Cerebellar cortex (tissue), 1 donor: ENCODE measurements at places on chromosomes 1 and 21.

- DNase-seq = no peak
Observed at GRCh38 chr21:37767984-37768383, 148.3 kb downstream of the KCNJ6 start.

- no peak for DNase-seq
Observed at GRCh38 chr1:42838482-42839190, 7.8 kb upstream of the ZNF691 start.

GRCh38 chr1:204172404-204173029, 6.4 kb upstream of the REN start:
- DNase-seq = no peak

DNA sequence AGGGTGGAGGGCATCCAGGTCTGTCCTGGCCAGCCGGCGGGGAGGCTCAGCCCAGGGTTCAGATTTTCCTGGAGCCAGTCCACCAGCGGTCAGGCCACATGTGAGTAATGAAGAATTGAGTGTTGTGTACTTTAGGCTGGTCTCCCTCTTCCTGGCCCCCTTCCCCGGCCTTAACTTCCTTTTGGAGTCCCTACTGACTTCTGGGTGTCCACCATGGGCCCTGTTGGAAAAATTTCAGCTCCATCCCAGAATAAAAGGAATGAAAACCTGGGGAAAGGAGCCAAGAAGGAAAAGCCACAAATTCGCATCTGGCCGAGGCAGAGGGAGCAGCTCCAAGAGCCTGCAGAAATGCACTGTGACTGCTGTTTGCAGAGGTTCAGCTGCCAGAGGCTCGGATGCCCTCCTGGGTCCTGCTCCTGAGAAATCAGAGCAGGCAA, 35.5 kb upstream of the HHAT start:
- no peak for DNase-seq

GRCh38 chr1:7346070-7346596, 425.0 kb upstream of the VAMP3 start:
- DNase-seq = no peak

DNA sequence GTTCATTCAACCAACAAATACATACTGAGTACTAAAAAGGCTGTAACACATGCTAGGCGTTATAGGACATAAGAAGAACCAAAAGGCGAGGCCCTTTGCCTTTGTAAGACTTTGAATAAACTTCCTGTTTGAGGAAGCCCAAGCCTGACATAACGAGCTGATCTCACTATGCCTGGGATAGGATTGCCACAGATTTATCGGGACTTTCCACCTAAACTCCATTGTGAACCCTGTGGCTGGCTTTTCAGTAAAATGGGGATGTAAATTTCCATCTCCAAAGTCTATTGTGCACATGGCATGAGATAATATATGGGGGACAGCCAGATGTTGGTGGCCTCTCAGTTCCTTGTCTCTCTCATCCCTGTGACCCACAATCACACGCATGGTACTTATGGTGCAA, 41.9 kb downstream of the LMO4 start:
- DNase-seq = no peak

- no peak for DNase-seq
Observed at GRCh38 chr1:46820076-46820475, 21.2 kb downstream of the CYP4B1 start.

GRCh38 chr1:89965193-89965768, 29.6 kb upstream of the ZNF326 start:
- DNase-seq = no peak

- DNase-seq = no peak
Observed at GRCh38 chr1:184533049-184533448, 146.2 kb downstream of the C1orf21 start.

GRCh38 chr1:48048064-48048463, 50.9 kb upstream of the TRABD2B start:
- DNase-seq = no peak

DNA sequence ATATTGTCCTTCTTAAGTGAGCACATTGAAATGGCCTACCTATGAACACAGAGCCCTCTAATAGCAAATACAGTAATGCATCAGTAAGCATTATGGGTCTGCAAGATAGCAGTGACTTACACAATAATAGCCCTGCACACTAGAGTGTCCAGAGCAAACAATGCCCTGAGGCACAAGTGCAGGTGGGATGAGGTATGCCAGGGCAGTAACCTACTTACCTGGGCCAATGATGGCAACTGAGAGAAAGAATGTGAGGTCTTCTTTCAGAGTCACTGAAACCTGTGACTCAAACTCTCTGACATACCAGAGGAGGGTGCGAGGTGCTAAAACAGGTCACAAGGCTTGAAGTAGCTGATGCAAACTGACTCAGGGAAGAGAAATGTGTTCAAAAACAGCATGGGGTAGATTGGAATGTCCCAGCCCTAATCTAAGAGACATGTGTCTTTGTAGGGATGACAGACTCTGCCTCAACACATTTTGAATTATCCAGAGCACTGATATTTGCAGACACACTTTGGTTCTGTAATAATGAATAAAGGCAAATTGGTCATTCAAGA, 168.5 kb upstream of the RUNX1 start:
- DNase-seq = no peak

- peak; percentile 2 for DNase-seq
Observed at GRCh38 chr1:232737917-232738316, 67.3 kb upstream of the MAP10 start.

DNA sequence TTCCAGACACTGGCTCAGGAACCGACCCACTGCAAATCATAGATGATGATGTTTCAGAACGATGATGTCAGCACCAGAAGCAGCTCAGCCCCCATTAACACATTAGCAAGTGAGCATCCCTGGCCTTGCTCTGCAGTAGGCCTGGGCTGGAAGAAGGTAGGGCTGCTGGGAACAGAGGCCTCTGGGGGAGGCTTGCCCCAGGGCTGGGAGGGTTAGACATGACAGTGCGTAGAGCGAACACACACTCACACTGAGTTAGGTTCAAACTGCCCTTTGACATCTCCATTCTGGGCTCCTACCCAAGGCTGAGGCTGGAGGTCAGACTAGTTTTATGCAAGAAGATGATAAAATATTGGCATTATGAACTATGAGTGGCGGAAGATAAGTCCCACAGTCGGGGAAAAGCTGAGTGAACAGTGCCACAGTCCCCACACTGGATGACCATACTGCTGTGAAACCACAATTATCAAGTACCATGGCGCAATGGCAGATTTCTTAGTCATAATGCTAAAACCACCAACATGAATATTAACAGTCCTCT, 91.1 kb downstream of the DMRTB1 start:
- DNase-seq = no peak

DNA sequence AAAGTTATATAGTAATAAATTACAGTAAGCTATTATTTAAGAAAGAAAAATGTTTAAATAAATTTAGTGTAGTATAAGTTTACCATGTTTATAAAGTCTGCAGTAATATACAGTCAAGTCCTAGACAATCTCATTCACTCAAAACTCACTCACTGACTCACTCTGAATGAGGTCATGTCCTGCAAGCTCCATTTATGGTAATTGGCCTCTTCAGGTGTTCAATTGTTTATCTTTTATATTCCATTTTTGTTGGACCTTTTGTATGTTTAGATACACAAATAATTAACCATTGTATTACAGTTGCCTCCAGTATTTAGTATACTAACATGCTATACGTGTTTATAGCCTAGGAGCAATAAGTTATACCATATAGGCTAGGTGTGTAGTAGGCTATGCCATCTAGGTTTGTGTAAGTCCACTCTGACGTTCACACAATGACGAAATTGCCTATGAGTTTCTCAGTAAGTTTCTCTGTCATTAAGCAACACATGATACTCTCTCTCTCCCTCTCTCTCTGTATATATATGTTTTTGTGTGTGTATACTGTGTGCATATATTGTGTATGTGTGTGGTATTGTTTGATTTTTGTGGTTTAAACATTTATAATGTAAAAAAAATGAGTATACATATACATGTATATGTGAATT, 161.2 kb downstream of the NCAM2 start:
- no peak for DNase-seq

- no peak for DNase-seq
Observed at GRCh38 chr1:201506557-201507359, at the start of gene CSRP1. CSRP1 (minus strand) TSS chr1:201507123; CDS start chr1:201496303, 10,820 bp downstream.

GRCh38 chr1:35506960-35507912, 50.0 kb downstream of the KIAA0319L start:
- DNase-seq = no peak

- DNase-seq = no peak
Observed at GRCh38 chr1:179137617-179138255, 55.9 kb downstream of the TOR3A start.

DNA sequence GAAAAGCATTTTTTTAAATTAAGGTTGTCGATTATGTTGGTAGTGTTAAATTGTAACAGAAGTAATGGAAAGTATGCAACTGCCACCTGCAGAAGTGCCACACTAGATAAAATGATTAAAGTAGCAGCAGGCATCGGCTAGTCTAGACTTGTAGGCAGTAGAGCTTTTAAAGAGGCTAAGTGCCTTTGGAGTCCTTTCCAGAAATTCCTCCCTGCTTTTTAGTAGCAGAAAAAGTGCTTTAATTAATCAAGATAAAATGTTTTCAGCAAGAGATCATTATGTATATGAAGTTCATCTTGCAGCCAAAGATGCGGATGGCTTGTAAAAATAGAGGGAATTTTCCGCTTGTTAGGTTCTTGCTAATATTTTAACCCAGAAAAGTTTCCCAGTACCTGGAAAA, 87.1 kb upstream of the LRRC8D start:
- no peak for DNase-seq

- no peak for DNase-seq
Observed at GRCh38 chr1:11525151-11525505, 46.2 kb downstream of the DISP3 start.

GRCh38 chr1:225435487-225435886, 7.6 kb upstream of the LBR start:
- no peak for DNase-seq

GRCh38 chr1:187445066-187445465, 616.3 kb downstream of the PLA2G4A start:
- DNase-seq = no peak

DNA sequence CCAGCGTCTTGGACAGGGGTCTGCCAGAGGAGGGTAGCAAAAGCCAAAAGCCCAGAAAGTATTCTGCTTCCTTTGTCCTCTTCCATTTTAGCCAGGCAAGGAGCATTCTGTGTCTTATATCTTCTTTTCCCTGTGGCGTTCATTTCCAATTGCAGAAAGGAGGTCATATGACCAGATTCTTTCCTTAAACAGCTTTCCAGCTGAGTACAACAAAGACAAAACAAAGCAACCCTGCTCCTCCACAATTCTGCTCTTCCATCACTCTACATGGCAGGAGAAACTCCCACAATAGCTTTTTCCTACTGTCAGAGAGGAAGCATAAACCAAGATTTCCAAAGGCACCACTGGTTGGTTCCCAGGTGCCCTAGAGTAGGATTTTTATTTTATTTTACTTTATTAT, 19.7 kb downstream of the ENSA start:
- DNase-seq = no peak

- peak; percentile 58 for DNase-seq
Observed at GRCh38 chr1:45508295-45509151, 8.4 kb downstream of the MMACHC start.

DNA sequence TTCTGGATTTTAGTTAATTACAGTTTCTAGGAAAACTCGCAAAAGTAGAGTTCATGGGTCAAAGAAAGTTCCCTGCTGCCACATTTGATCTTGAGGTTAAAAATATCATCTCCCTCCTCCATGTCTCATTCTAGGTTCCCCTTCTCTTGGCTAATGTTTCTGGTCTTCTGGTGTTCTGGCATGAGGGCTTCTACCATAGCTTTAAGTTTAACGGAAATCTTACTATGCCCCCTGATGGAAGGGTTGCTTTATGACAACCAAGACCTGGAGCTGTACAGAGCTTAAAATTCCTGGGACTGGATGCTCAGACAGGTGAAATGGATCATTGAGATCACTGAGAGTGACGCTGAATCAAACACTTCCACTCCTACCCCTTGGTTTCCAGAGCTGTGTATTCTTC, 1881.7 kb downstream of the MRPL39 start:
- no peak for DNase-seq

GRCh38 chr21:45630066-45630694, 13.3 kb upstream of the PCBP3 start:
- no peak for DNase-seq
